ENCODE measurements at places on chromosomes 11 and 22.
A peak's percentile ranks its signal among the peaks of the same experiment; 100 is the strongest.

- no peak for DNase-seq
Observed at GRCh38 chr11:75271730-75272129, 31.2 kb downstream of the TPBGL start.

- no peak for DNase-seq
Observed at GRCh38 chr11:93474123-93474522, 69.1 kb downstream of the SMCO4 start.

GRCh38 chr11:65468874-65469333, 29.9 kb upstream of the MALAT1 start:
- peak; percentile 47 for DNase-seq

- DNase-seq: no peak
Observed at GRCh38 chr11:92758241-92758780, 211.1 kb upstream of the MTNR1B start.

- no peak for DNase-seq
Observed at GRCh38 chr11:128040603-128041002, 546.8 kb downstream of the ETS1 start.

DNA sequence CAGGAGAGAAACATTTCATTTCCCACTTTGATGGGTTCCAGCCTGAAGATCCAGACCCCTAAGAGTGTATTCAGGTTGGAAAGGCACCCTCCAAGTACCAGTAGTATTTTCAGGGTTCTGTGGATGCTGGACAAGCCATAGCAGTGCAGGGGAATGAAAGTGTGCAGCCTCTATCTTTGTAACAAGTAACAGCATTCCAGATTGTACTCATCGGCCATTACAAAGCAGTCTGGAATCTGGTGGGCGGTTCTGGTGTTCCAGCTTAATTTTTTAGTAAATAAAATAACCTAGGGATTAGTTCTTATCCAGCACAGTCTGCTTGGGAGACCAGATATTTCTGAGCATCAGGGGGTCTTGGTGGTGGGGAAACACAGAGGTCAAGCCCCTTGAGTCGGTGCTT, 22.6 kb downstream of the APLNR start:
- DNase-seq: no peak

DNA sequence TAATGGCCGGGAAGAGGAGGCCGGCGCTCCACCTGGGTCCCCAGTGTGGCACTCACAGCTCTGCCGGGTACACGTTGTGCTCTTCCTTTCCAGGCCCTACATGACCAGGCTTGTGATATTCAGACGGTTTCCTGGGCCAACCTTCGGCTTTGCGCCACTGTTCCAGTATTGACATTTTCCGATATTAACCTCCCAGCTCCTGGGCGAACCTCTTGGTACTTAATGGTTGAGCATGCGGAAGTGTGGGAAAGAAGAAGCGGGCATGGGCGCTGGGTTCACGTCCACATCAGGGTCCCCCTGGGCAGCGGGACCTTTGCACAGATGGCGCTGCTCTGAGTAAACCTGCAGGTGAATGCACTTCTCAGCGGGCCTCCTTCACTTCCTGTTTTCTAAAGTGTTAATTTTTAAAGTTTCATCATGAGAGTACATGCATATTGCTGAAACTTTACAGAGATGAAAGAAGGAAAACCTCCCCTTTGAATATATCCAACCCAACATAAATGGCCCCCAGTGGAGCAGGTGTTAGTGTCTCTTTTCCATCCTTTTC, 286.7 kb downstream of the TBC1D22A start:
- DNase-seq: no peak

GRCh38 chr11:94751218-94751609, 16.9 kb upstream of the AMOTL1 start:
- DNase-seq: no peak

- DNase-seq: peak; percentile 85
Observed at GRCh38 chr11:71140206-71140919, 112.0 kb downstream of the SHANK2 start.

DNA sequence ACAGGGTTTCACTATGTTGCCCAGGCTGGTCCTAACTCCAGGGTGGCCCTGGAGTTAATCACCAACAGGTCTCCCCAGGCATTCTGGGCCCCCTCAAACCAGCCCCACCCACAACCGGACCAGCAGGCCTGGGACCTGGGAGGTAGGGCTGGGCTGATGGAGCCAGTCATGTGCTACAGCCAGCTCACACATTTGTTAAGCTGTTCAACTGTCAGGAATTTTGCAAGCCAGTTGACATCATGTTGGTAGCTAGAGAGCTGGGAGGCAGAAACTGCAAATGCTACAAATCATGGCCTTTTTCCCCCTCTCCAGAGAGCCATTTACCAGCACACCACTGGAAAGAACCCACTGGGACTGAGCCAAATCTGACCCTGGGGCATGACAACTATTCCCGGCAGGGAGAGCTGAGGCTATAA, 6.8 kb downstream of the ARHGAP1 start:
- DNase-seq: no peak

GRCh38 chr11:128814856-128815705, 52.0 kb downstream of the KCNJ1 start:
- DNase-seq: no peak

DNA sequence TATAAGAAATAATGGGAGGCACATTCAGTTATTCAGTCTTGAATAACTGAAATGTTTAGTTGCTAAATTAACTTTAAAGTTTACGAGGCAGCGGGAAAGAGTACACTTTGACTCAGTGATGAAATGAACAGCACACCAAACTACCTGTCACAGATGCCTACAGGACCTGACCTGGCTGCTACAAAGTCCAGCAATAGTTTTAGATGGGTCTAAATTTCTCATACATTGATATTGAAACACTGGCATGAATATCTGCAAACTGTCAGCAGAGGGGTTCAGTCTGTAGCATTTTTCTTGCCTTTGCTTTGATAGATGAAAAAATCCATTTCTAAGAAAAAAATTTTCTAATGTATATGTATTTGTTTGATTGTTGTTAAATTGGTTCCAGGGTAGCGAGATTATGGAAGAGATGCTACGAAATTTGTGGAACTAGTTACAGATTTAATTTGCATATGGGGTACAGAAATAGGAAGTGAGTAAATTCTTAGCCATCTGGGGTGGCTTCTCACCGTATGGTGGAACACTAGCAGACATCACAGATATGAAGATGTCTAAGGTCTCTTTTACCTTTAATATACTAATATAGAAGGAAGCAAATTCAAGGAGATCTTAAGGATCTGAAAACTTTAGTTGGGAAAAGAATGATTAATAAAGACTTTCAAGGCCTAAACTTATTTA, 20.8 kb upstream of the GAB2 start:
- DNase-seq: no peak

Data from NCI-H2107 (cell line).